A549 treated with Hydrocortisone at 1 μM for 4 hours (cell line): ENCODE measurements at places on chromosomes 7 and 10. TPM values are rescaled to one million over a fixed set of nuclear protein-coding genes. Genes with fewer than 3 reads are reported as not detected.

ZNF679 gene
- not detected in 5 replicates for total RNA-seq

WEE2 gene
- total RNA-seq = not detected in 5 replicates

AMPH gene
- 0.03 to 0.12 TPM (median 0.07 TPM) in 5 replicates for total RNA-seq

CLCN1 gene
- total RNA-seq = 0.03 to 0.07 TPM (median 0.03 TPM) in 3 of 5 replicates, not detected in the others

CRYGN gene
- total RNA-seq = not detected in 5 replicates

LRGUK gene
- 0.17 to 0.63 TPM (median 0.30 TPM) in 5 replicates for total RNA-seq

SP4 gene
- total RNA-seq = 0.76 to 1.5 TPM (median 0.95 TPM) in 5 replicates

RNF133 gene
- total RNA-seq = not detected in 5 replicates
